Activated CD4-positive, alpha-beta T cell treated with anti-CD3 and anti-CD28 coated beads, Interleukin-2, amount 50 U/mL, for 1 hour (primary cell): ENCODE measurements at places on chromosomes 2 and 18.

GRCh38 chr18:79765491-79766245, 32.1 kb upstream of the KCNG2 start:
- no peak for DNase-seq

GRCh38 chr2:162030363-162031190, 43.4 kb downstream of the DPP4 start:
- no peak for DNase-seq

DNA sequence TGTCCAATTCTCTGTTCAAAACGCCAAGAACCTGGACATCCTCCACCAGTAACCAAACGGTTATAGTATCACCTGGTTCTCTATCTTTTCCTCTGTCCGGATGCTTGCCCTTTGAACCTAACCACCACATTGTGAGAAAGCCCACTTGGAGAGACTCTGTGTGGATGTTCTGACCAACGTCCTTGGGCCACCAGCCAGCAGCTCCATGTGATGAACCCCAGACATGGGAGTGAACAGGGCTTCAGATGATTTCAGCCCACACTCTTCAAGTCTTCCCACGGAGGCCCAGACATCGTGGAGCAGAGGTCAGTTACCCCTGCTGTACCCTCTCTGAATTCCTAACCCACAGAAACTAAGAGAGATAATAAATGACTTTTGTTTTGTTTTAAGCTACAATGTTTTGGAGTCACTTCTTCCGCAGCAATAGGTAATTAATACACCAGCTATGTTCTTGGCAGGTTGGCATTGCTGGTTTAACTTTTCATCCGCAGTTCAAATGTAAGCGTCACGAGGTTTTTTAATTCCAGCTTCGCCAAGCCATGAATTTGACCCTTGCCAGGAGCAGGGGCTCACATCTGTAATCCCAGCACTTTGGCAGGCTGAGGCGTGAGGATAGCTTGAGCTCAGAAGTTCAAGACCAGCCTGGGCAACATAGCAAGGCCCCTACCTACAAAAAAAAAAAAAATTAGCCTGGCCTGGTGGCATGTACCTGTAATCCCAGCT, 36.1 kb upstream of the ZNF532 start:
- no peak for DNase-seq

DNA sequence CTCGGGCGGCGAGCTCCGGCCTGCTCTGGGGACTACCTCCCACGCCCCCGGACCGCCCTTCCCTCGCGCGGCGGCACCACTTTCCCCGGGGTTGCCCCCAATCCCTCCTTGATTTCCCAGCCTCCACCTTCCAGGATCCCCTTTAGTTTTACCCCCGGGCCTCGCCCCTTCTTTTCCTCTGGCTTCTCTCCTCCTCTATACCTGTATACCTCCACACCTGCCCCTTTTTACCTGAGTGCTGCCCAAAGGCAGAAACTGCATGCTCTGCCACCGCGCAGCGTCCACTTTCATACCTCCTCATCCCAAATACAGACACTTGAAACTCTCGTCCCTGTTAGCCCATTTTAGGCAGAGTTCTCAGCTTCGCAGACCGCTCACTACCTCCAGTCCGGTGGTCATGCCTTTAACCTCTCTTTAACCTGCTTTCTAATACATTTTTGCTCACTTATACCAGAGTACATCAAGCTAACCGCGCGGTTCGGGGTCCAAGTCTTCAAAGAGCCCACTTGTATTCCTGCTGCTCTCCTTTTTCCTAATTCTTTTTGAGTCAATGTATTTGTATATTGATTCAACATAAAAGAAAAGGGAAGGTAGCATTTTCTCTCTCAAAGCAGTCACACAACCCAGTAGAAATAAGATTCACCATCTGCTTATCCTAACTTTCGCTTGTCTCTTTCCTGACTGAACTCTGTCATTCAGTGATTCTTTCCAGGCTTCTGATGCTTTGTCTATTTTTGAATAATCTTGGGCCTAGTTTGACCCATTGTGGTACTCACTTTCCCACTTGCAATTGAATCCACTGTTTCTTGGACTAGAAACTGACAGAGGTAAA, 901 bp downstream of the SPOPL start:
- DNase-seq, result no peak

- DNase-seq, result no peak
Observed at GRCh38 chr2:25615920-25616319, 57.5 kb downstream of the DTNB start.

DNA sequence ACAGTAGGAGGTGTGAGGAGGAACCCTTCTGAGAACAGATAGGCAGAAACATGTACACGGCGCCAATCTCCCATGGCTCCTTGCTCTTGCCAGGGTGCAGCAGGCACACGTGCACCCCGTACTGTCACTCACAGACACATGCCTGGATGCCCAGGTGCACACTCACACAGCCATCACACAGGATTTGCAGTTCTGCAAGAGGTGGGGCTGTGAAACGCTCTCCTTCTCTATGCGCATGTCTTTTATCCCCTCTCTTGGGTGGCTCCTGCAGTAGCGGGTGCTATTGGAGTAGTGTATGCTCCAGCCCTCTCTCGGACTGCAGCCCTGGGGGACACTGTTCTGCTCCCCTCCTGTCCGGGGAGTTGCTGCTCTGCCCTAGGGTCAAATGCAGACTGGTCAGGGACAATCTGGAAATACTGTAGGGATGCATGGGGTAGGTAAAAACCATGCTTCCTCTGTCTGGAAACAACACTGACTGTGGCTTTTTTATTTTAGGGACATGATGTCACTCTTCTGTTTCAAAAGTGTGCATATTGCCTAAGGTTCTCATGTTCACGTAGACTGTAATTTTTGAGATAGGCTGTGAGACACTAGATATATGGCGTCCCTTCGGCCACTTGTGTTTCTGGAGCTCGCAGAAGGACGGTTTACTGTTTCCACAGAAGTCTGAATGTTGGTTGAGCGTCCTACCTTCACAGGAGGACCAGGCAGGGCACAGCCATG, 118.5 kb downstream of the PRKCE start:
- no peak for DNase-seq

- no peak for DNase-seq
Observed at GRCh38 chr2:99695944-99696253, 206.1 kb upstream of the REV1 start.

DNA sequence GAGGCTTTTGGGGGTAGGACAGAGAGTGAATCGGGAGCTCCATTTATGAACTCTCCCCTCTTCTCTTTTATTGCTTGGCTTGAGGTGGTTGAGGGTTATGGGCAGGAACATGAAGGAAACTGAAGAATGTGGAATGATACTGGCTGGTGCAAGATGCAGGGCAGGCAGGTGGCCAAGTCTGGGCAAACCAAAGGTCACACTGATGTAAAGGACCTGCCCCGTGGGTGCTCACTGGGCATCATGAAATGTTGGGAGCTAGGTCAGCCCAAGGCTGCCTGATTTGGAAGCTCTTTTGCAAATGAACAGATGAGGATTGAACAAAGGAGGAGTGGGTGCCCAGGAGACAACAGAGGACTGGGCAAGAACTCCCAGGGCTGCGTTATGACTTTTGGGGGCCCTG, 328.9 kb downstream of the CLIP4 start:
- no peak for DNase-seq

DNA sequence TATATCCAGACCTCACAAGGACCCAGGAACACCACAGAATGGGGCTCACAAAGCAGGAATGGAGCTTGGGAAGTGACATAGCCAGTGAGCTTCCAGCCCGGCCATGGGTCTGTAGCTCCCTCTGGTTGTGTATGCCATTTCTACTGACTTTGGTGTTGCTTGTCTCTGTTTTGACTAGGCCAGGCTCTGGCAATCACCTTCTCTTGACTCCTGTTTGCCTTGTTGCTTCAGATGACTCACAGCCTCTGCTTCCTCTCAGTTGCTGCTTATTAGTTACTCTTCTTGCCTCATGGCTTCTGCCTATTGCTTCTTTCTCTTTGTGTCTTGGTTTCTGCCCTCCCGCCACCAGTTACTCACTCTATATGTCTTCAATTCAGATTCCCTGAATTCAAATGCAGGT, 15.8 kb upstream of the IER3IP1 start:
- DNase-seq, result no peak

- no peak for DNase-seq
Observed at GRCh38 chr18:7480879-7481278, 86.2 kb upstream of the PTPRM start.

- DNase-seq, result no peak
Observed at GRCh38 chr2:178891959-178892485, 84.8 kb upstream of the TTN start.
